ENCODE measurements at places on chromosomes 2 and 18.

DNA sequence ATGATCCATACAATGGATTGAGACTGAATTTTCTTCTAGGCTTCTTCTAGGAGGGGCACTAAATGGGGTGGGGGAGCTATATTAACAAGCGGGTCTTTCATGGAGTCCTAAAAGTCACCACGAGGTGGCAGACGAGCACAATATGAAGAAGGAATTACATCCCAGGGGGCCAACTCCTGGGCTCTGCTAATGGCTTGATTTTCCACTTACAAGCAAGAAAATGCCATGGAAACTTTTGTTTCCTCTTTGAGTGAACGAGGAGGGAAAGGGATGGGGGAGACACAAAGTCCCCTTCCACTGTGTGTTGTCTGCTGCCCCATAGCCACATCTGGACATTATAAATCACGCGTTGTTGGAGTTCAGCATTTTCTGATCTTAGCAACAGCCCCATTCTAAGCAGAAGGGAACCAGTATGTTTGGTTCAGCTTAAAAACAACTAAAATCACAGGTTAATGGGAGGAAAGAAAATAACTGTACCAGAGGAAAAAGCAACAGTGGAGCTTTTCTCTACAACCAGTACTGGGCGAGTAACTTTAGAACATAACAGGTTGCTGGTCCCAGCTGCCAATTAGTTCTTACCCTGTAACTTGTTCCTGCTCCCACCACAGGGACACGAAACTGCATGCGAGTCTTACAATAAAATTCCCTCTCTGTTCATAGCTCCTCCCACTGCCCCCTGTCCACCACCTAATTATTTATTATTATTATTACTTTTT, 285.0 kb upstream of the PARD3B start:
- DNase-seq = peak; percentile 49

- peak; percentile 39 for DNase-seq
Measured at GRCh38 chr18:58639751-58640427, 11.0 kb upstream of the ALPK2 start.

DNA sequence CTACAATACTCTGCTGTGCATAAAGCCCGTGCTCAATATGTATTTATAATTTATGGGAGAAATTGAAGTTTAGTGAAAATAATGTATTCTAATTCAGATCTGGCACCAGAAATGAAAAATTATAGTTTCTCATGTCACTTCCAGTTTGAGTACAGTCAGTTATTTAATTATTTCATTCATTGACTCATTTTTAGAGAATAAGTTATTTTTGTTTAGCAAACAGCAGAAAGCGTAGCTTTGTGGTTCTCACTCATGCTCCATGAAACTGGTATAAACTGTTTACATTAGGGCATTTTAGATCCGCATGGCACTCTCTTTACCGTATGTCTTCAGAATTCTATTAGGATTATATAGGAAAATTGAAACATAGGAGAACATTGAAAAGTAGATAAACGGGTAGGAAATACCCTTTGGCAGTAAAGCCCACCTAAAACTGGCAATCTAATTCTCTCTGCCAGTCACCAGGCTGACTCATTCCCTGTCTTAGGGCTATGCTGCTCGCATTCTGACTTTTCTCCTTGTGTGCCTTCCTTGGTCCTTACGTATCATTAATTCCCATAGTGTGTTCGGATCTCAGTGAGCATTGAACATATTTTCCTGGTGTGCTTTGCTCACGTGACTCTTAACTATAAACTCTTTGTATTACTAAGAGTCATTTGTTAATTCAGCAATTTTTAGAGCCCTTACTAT, 106.0 kb downstream of the ZNF236 start:
- DNase-seq = no peak

- DNase-seq = no peak
Measured at GRCh38 chr2:60529136-60529784, 24.2 kb downstream of the BCL11A start.

DNA sequence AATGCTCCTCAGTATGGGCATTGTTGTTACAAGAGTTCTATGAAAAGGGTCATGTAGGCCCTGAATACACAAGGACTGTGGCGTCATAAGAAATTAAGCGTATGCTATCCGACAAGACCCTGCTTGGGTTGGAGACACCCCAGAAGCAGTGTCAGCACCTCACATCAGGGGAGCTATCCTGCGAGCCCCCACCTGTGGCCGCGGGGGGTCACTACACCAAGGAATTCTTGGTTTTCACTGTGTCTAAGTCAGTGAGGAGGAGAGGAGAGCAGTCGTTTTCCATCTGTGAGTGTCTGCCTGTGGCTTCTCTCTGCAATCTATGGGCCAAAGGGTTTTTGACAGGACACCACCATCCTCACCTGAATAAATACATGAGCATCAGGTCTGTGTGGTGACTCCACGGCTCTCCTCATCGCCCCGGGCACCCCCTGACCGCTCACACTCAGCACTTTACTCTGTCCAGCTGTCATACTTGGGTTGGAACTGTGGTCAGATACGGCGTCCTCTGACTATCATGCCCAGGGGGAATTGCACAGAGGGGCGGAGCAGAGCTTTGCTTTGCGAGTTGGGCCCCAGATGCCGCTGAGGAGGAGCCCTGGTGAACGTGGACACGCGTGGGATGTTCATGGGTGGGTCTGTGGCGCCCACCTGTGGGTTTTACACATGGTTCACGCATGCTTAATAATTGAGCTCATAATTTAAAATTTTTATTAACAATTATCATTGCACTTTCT, 235.5 kb downstream of the MYT1L start:
- DNase-seq = no peak

GRCh38 chr18:59232309-59233016, 12.5 kb downstream of the GRP start:
- DNase-seq = no peak

DNA sequence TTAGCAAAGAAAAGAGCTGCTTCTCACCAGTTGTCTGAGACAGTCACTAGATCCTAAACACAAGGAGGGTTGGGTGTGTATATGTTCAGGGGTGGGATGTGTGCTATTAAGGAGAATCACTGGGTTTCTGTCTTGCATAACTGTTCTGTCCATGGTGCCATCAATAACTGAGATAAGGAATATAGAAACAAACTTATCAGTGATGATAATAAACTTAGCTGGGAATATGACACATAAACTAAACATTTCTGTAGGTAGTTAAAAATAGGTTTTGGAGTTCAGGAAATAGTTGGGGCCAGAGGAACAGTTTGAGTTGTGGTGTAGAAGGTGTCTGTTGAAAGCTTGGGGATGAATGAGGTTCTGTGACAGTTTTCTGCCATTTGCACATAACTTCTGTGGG, 17.4 kb downstream of the NAPG start:
- no peak for DNase-seq

DNA sequence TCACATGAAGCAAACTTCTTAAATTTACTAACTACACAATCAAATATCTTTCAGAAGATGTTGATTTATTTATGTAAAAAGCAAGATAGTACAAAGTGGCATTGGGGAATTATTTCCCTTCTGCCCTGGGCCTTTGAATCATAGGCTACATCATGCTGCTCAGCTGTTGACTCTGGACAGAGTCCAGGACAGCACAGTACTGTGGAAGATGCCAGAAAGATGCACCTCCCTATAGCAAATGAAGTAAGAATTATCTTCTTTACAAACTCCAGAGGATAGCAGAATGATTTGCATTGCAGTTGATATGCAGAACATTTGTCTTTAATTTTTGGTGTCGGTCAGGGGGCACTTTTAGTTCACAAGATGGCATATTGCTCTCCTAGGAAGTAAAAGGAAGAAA, 1354.5 kb upstream of the ZEB2 start:
- no peak for DNase-seq

- no peak for DNase-seq
Measured at GRCh38 chr2:238631491-238632180, 204.9 kb downstream of the ASB1 start.

DNA sequence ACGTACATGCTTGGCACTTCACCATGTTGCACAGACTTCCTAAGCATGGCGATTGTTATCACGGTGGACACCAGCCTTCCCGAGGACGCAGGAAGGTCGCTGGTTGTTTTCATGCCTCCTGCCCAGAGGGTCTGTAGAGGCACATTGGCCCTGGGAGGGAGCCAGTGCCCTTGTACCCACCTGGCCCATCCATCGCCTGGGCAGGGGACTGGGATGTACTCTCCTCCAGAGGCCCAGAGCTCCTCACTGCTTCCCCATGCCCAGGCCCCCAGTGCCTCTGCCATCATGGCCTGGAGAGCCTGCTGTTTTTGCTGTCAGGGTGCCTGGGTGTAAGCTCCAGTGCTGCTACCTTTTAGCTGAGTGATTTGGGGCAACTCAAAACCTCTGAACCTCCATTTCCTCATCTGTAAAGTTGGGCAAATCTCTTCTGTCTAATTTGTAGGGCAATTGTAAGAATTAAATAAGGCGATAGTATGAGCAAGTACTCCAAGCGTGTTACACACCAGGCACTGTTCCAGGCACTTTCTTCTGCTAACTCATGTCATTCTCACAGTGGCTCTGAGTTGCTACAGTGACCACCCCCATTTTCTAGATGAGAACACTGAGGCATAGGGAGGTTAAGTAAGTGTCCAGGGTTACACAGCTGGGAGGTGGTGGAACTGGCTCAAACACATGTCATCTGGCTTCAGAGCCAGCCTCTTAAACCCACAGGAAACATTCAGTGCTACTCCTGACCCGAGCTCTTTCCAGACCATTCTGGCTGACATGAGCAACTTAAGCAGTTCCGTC, 45.3 kb downstream of the GREB1 start:
- DNase-seq = no peak

GRCh38 chr2:146785101-146785500, 1059.7 kb upstream of the ACVR2A start:
- no peak for DNase-seq

GRCh38 chr2:23293063-23293462, 91.9 kb upstream of the KLHL29 start:
- no peak for DNase-seq

DNA sequence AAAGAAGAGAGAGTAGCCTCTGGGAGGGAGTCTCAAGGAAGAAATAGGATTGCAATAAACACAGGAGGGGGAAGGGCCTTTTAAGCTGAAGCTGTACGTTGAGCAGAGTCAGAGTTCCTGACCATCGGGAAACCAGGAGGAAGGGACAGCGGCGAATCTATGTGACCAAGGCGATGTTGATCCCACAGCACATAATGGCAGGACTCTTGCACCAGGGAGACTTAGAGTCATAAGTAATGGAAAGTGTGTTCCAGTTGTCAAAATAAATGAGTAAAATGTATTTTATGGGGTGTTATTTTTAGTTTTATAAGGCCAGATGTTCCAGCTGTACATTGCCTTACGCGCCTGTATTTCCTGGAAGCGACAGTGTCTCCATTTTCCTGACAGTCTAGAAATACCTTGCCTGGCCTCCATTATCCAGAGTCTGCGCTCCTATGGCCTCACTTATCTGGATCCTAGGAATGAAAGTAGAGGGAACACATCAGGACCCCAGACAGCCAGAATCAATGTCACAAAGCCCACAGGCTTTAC, 152.8 kb upstream of the COPS8 start:
- peak; percentile 59 for DNase-seq

DNA sequence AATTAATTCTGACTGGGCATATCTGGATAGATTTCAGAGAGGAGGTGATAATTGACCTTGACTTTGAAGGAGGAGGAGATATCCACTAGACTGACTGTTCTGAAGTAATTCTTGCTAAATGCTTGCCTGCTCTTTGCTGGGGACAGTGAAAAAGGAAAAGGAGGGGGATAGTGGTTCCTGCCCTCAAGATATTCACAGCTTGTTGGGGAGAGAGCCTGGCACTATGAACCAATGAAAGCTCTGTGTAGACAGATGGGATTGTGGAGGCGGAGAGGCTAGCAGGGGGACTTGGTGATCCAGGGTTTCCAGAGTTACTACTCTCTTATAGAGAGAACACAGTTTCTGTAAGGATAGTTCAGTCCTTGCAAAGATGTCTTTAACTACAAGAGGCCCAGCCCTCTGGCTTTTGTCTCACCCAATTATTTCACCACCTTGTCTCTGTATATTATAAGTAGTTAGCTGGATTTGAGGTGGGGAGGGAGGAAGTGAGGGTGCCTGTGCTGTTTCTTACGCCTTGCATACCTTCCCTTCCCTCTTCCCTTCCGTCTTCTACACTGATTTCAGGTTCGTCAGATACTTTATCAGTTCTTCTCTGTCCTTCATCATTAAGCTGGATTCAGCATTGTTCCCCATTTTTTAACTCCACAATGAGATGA, 190.4 kb downstream of the PRKCE start:
- no peak for DNase-seq

- DNase-seq = no peak
Measured at GRCh38 chr18:61991836-61992235, 99.0 kb upstream of the RNF152 start.

DNA sequence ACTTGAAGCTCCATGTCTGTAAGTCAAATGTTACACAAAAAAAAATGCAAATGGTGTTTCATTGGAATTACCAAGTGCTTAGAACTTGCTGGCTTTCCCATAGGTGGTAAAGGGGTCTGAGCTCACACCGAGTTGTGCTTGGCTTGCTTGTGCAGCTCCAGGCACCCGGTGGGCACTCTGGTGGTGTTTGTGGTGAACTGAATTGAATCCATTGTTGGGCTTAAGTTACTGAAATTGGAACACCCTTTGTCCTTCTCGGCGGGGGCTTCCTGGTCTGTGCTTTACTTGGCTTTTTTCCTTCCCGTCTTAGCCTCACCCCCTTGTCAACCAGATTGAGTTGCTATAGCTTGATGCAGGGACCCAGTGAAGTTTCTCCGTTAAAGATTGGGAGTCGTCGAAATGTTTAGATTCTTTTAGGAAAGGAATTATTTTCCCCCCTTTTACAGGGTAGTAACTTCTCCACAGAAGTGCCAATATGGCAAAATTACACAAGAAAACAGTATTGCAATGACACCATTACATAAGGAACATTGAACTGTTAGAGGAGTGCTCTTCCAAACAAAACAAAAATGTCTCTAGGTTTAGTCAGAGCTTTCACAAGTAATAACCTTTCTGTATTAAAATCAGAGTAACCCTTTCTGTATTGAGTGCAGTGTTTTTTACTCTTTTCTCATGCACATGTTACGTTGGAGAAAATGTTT, 97.9 kb upstream of the IL1R2 start:
- no peak for DNase-seq

- DNase-seq = no peak
Measured at GRCh38 chr2:133433455-133434451, 134.5 kb downstream of the NCKAP5 start.

- DNase-seq = no peak
Measured at GRCh38 chr2:25115902-25116301, 52.5 kb downstream of the POMC start.

GRCh38 chr18:59231114-59231513, 11.2 kb downstream of the GRP start:
- no peak for DNase-seq

DNA sequence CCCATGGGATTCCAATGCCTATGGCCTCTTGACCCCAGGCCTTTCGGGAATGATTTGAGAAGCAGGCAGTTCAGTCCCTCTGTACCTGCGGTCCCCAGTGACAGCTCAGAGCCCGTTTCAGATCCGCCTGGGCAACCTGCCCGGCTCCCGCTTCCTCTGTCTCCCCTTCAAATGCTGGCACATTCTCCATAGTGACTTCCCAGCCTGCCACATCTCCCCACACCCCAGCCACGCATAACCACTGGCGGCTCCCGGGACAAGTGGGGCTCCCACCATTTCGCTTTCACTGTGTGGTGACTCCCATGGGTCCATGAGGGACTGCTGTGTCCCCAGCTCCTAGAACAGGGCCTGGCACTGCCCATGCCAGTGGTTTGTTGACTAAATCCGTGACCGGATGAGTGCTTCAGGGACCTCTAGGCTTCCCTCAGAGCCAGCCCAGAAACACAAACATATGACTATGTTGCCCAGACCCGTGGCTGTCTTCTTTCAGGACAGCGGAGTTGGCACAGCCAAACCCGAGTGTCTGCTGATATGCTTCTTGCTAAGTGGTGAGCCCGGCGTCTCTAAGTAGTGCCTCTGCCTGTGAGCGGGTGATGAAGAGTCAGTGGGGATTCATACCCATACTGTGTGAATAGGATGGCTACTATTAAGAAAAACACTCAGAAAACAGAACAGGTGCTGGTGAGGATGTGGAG, 91.2 kb downstream of the GLI2 start:
- no peak for DNase-seq
